ENCODE measurements at places on chromosomes 1 and 21. TPM values are rescaled to one million over a fixed set of nuclear protein-coding genes. Genes with fewer than 3 reads are reported as not detected.

Gene VASH2
- total RNA-seq, result 43.8 TPM

Gene SPRR2B
- not detected for total RNA-seq

Gene NBPF6
- not detected for total RNA-seq

DNA sequence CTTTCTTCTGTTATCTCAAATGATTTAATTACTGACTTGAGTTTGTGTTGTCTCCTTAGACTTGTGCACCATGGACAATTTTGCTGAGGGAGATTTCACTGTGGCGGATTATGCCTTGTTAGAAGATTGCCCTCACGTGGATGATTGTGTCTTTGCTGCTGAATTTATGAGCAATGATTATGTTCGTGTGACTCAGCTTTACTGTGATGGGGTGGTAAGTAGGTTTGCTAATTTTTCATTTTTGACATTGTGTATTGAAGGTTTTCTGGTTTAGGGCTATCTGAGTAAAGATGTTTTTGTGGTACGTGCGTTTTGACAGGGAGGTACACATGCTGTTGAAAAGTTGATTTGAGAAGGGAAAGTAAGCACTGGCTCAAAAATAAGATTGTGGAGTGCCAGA, 14.1 kb downstream of the TTC3 start:
- DNase-seq, result no peak
- H3K36me3 ChIP-seq, result peaks cover 19% of the 10 kb centered on the region
- H3K27ac ChIP-seq, result no peak overlapping the region
- H3K4me3 ChIP-seq, result no peak overlapping the region
- peaks cover 8% of the 10 kb centered on the region for H3K4me1 ChIP-seq
- no peaks in the 10 kb centered on the region for H3K27me3 ChIP-seq

DNA sequence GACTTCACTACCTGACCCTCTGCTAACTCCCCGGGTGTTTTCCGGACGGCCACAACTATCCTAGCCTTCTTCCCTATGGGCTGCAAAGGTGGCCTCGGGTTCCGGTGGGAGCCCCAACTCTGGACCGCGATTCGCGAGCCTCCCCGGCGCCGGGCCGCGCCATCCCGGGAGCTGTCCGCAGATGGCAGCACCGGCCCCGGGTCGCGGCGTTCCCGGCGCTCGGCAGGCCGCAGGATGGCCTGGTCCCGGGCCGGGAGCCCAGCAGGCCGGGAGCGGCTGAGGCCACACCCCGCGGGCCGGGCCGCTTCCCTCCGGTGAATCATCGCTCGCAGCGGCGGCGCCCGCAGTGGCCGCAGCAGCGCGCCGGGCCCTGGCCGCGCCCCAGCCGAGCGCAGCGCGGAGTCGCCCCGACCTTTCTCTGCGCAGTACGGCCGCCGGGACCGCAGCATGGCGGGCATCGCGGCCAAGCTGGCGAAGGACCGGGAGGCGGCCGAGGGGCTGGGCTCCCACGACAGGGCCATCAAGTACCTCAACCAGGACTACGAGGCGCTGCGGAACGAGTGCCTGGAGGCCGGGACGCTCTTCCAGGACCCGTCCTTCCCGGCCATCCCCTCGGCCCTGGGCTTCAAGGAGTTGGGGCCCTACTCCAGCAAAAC, at the start of gene CAPN2:
CAPN2 (plus strand) TSS at position 346 of the 656 bp plus-strand sequence; CDS start at position 448, 102 bp downstream.
- peak; percentile 83 for DNase-seq
- peak within 1 kb of the TSS; percentile 84 for H3K27ac ChIP-seq
- peak within 1 kb of the TSS; percentile 90 for H3K4me3 ChIP-seq

DNA sequence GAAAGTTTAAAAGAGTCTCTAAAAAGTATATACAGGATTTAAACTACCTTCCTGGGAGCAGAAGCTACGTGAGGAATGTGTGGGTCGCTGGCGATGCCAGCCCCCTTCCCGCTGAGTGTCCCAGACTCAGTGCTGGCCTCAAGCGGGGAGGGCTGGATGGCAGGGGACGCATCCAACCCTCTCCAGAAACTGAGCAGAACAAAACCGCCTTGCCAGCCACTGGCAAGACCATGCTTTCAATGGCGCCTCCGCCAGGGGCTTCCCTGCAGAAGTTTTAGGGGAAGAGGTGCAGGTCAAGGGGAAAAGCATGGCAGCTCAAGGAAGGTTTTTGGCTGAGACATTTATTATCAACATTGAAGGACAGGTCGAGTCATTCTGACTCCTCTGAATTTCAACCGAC, 26.1 kb downstream of the NADK start:
- DNase-seq, result no peak
- H3K27me3 ChIP-seq, result no peaks in the 10 kb centered on the region
- no peaks in the 10 kb centered on the region for H3K4me1 ChIP-seq
- H3K27ac ChIP-seq, result no peak overlapping the region
- H3K4me3 ChIP-seq, result no peak overlapping the region
